Kidney tubule cell (primary cell): ENCODE measurements at places on chromosomes 6 and 20.

DNA sequence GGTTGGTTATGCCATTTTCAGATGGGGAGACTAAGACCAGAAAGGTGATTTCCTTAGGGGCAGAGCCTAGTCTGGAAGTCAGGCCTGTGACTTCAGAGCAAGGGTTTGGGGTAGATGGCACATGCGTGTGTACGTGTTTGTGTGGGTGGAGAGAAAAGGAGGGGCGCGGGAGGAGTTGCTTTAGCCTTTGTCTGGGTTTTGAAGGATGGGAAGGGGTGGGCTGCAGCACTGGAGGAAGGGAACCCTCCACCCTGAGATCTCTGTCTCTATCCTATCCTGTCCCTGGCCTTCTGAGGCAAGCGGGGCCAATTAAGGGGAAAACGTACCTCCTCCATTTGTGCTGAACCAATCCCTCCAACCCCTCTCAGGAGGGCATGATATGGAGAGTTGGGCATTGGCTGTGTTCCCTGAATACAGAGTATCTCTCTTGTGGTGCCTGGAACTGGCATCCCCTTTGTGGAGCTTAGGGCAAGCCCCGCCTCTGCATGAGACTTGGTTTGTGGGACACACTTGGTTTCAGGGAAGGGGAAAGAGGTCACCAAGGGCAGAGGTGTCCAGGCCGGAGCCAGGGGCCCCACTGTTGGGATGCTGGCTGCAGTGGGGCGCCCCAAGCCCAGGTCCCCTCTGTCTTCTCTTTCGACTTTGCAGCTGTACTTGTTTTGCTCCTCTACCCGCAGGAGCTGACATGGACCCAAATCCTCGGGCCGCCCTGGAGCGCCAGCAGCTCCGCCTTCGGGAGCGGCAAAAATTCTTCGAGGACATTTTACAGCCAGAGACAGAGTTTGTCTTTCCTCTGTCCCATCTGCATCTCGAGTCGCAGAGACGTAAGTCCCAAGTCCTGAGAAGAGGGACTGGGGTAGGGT is at the start of gene DBNDD2:
DBNDD2 (plus strand) TSS at position 507 of the 863 bp plus-strand sequence; CDS start at position 686, 179 bp downstream.
- DNase-seq, result no peak

DNA sequence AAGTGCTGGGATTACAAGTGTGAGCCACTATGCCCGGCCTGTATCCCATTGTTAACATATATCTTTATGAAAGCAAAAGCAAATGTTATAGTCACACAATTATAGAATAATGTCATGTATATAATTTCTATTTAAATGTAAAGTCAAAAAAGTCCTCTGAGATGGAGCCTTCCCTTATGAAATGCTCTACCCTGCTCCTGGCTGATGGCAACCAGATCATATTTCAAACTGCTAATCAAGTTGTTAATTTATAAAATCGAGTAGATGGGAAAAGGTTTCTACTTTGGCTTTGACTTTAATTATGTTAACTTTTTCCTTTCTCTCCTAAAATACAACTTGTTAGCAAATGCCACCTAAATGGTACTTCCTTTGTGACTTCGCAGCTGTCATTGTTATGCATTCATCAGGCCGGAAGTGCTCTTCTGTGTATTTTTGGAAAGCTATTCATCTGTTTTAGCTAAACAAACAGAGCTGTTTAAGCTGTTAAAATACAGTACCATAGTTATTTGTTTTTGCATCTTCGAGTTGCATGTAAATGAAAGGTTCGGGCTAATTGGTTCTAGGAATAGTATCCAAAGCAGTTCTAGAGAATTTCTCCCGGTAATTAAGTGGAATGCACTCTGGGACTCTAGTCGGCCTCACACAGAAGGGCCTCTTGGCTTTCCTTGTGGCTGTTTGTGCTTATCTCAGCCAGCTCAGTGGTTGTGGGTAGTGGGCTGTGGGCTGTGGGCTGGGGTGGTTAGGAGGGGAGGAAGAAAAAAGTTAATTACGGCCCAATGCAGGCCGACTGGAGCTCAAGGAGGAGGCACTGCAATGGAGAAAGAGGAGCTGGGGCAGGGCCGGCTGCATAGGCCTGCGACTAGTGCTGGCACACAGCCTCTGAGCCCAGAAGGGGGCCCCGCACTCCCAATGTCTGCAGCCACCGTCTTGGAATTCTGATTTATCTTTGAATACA is 34.8 kb downstream of the SLC35D3 start:
- DNase-seq, result no peak

DNA sequence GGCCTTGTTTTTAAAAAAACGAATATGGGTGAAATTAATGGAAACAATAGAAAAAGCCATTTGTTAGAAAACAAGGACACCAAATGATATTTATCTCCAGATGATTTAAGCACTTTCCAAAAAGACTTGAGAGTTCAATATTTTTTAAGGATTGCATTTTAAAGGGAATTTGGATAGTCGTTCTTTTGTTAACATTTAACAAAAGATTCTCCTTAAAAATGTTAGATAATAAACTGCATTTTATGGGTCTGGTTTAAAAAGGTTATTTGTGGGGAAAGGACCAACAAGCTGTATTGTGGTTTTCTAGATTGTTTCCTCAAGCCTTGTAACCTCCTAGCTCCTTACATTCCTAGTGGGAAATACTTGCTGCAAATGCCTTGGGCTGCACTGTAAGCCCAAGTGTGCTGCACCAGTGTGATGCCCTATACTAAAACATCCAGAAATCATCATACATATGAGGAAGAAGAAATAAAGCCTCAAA is 1.5 kb upstream of the PHIP start:
- no peak for DNase-seq

DNA sequence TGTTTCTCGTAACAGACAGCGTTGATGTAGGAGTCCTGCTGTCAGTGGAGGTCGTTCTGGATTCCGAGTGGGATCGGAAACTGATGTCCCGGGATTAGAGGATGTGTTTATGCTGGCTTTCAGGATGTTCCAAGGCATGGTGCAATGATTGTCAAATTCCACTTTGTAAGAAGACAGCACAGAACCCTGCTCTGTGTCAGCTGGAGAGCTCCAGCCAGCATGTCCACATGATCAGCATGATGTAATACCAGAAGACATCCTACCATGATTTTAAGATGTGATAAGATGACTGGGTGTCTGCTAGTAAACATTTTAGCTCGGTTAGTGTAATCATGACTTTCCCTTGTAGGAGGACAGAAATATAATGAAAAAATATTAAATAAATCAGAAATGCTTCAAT is 20.3 kb downstream of the ENPP1 start:
- DNase-seq, result no peak

DNA sequence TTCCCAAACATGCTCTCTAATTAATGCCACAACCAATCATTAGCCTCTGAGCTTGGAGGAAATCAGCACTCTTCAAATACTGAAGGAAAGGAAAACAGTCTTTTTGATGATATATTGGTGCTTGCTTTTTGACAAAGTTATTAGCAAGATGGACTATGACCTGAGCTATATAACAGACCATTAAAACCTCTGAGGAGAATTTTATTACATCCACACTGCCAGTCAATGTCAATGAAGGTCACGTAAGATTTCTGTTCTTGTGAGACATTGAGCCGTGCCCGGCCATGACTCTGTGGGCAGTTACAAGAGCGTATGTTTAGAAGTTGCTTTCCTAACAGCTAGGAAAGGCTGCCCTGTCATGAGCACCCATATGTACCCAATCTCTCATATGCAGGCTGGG is 659.0 kb downstream of the UTRN start:
- DNase-seq, result no peak
